Lung (tissue), 17 donors: ENCODE measurements at places on chromosomes 12 and 14. TPM values are rescaled to one million over a fixed set of nuclear protein-coding genes. Genes with fewer than 3 reads are reported as not detected.

PSME1 gene
- 286 TPM for polyA plus RNA-seq

ZFYVE1 gene
- 4.1 TPM for polyA plus RNA-seq

ZC2HC1C gene
- 7.6 TPM for polyA plus RNA-seq

ACSM4 gene
- not detected for polyA plus RNA-seq

GDF3 gene
- 0.02 TPM for polyA plus RNA-seq

BICDL1 gene
- 6.4 TPM for polyA plus RNA-seq

CCDC196 gene
- polyA plus RNA-seq = not detected

CCDC175 gene
- polyA plus RNA-seq = 0.06 TPM

ADCY6 gene
- 14.4 TPM for polyA plus RNA-seq

RFX4 gene
- not detected for polyA plus RNA-seq

ALKBH1 gene
- 6.2 TPM for polyA plus RNA-seq

CYP27B1 gene
- 5.8 TPM for polyA plus RNA-seq

LMO3 gene
- polyA plus RNA-seq = 54.0 TPM

FOXN4 gene
- polyA plus RNA-seq = 0.04 TPM

MSI1 gene
- 0.22 TPM for polyA plus RNA-seq

HOXC13 gene
- polyA plus RNA-seq = not detected

VSIG10 gene
- 11.0 TPM for polyA plus RNA-seq

TAS2R20 gene
- polyA plus RNA-seq = 0.08 TPM
